ENCODE measurements at places on chromosomes 11 and 22. TPM values are rescaled to one million over a fixed set of nuclear protein-coding genes. Genes with fewer than 3 reads are reported as not detected.
A peak's percentile ranks its signal among the peaks of the same experiment; 100 is the strongest.

DNA sequence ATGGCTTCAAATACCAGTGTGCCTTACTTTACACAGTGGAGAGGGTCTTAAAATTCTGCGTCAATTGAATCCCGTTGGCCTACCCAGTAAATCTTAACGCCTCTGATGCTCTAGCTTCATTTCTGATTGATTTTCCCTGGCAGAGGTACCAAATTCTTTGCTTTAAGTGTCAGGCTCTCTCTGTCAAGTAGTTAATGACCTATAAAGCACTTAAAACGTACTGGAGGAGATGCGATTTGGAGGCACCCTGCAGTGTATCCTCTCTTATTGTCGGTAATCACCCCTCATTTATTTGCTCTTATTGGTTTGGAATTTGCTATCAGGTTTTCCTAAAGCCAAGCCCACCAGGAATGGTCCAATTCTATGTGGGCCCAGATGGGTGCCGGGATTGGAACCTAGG, 59.2 kb downstream of the NFAM1 start:
- DNase-seq, result no peak

DNA sequence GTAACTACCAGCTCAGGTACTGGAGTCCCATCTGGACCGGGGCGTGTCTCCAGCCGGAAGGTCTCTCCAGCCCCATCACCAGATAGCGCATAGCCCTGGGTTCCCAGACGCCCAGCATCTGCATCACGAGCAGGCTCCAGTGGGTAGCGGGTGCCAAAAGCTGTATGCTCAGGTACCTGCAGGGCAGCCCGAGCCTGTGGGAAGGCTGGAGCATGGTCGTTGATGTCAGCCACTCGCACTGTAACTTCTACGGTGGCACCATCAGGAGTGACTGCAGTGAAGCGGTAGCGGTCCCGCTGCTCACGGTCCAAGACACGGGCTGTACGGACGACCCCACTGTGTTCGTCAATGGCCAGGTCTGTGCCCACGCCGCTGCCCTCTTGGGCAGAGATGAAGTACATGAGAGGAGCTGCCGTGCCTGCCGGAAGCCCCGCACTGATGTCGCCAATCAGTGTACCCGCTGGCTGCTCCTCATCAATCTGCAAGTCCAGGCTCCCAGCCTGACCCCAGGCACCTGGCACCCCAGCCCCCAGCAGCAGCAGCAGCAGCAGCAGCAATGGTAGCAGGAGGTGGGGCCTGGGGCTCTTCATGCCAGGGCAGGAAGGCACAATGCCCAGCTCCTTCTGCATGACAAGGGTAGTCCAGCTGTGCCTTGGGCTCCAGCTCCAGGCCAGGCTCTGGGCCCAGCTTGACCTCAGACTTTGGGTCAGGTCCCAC, 14.5 kb downstream of the DCHS1 start:
- DNase-seq, result no peak

Gene VSTM5
- total RNA-seq, result 1.1 TPM

GRCh38 chr11:19441752-19442553, 201.2 kb upstream of the E2F8 start:
- no peak for DNase-seq

DNA sequence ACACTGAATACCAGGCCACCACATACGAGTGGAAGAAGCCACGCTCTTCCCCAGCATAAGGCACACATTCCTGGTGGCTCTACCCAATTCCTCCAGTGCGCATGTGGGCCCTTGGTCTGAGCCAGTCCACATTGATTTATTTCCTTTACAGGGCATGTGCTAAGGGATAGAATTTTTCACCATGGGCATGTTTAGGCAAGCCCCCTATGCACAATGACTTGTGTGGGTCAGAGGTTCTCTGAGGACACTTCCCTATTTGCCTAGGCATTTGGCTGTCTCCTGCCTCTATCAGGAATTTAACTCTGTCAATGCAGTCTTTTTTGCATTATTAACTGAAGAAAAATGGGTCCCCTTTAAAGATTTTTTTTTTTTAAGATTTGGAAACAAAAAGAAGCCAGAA, 718.1 kb downstream of the NTM start:
- no peak for DNase-seq

DNA sequence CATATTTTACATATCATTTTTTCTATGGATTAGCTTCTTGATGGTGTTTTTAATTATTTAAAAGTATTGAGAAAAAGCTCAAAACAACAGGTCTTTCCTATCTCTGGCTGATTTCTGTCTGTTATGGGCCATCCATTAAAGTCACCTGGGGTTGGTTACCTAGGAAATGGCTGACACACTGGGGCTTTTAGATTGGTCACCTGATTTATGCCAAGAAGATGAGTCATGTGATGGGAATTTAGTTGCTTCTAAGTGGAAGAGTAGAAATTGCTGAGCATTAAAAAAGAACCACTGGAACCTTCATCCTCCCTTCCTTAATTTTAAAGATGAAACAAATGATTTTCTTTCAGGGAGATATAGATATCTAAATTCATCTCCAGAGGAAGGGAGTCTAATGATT, 48.8 kb upstream of the LARGE1 start:
- no peak for DNase-seq

DNA sequence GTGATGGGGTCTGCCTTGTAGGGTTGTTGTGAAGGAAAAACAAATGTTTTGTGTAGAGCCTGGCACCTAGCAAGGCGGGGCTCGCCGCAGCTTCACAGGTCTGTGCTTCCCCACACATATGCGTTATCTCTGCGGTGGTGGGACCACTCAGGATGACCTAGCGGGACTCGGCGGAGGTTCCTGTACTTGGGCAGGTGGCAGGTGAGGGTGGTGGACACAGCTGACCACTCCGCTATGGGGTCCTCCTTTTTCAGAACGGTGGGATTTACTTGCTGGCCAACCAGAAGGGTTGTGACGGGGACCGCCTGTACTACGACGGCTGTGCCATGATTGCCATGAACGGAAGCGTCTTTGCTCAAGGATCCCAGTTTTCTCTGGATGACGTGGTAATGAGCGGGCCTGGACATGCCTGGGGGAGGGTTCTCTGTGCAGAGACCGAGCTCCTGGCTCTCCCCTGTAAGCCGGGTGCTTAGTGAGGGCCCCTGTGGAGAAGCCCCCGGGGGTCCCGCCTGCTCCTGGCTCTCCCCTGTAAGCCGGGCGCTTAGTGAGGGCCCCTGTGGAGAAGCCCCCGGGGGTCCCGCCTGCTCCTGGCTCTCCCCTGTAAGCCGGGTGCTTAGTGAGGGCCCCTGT, 21.3 kb downstream of the NADSYN1 start:
- DNase-seq, result no peak

Gene KCNJ11
- total RNA-seq, result 6.9 TPM

DNA sequence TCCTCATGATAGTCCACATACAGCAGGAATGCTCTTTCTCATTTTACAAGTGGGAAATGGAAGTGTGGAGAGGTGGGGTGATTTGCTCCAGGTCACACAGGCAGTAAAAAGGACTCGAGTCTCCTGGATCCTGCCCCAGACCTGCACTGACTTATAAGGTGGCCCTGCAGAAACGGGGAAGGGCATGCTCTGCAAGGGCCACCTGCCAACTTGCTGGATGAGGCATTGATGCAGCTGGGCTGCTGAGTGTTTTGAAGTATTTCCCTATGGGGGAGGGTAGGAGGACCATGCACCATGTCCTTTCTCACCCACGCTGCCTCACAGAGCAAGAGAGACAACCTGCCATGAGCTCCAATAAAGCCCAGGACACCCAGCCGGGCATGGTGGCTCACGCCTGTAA, 36.9 kb downstream of the OR6Q1 start:
- DNase-seq, result no peak

Gene WNT11
- total RNA-seq, result 7.9 TPM

Gene TBX1
- 1.6 TPM for total RNA-seq

Gene OR51S1
- not detected for total RNA-seq

GRCh38 chr11:27447288-27448183, 25.1 kb downstream of the LGR4 start:
- DNase-seq, result no peak

Gene OR51B4
- not detected for total RNA-seq

DNA sequence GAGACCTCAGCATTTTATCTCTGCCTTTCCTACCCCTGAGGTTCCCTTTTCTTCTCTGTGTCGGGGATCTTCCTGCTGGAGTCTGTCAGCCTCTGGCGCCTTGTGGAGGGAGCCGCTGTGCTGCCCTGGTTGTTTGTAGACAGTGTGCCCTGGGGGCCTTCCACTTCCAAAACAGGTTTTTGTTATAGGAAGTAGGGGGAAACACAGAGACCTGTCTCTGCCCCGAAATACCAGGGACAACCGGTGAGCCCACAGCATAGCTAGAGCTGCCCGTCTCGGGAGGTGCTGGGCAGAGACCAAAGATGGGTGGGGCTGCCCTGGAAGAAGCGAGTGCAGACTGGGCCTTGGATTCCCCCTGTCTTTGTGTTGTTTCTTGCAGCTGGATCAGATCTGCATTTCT, 8.0 kb downstream of the NCAPH2 start:
- DNase-seq, result no peak

DNA sequence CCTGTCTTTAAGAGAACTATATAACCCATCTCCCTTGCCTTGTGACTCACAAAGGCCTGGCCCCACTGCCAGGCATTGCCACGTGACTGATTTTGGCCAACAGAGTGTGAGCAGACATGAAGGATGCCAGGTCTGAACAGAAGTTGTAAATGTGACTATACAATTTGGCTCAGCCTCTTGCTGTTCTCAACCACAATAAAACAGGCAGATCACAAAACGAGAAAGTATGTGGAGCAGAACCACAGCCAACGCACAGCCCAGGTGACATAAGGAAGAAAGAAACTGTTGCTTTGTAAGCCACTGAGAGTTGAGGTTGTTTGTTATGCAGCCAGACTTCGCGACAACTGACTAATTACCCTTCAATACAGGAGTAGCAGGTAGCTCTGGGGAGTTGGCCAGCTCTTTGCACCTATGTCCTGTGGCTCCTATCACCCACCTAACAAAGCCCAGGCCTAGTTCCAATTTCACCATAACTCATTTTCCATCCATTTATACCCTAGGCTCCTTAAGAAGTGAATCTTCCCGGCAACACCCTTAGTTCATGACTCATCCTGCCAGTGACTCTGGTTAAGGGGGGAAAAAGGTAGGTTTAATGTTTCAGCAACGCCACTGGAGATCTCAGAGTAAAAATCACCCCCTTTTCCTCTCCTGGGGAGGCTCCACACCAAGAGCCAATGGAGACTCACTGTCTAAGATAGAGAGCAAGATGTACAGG, 53.7 kb downstream of the GALNT18 start:
- no peak for DNase-seq

- peak; percentile 90 for DNase-seq
These were observed 732 bp upstream of the SORL1 start for GRCh38 chr11:121451178-121451985.

Gene SOX6
- 7.8 TPM for total RNA-seq

- no peak for DNase-seq
These were observed 2.3 kb downstream of the PICALM start for GRCh38 chr11:86066657-86067008.

GRCh38 chr22:49629586-49630447, 197.9 kb downstream of the BRD1 start:
- DNase-seq, result no peak

Gene PANX3
- total RNA-seq, result not detected

Gene CRYBB3
- total RNA-seq, result 0.70 TPM

Gene PTGDR2
- 6.4 TPM for total RNA-seq

GRCh38 chr11:64876835-64877341, 1.5 kb downstream of the EHD1 start:
- peak; percentile 55 for DNase-seq

DNA sequence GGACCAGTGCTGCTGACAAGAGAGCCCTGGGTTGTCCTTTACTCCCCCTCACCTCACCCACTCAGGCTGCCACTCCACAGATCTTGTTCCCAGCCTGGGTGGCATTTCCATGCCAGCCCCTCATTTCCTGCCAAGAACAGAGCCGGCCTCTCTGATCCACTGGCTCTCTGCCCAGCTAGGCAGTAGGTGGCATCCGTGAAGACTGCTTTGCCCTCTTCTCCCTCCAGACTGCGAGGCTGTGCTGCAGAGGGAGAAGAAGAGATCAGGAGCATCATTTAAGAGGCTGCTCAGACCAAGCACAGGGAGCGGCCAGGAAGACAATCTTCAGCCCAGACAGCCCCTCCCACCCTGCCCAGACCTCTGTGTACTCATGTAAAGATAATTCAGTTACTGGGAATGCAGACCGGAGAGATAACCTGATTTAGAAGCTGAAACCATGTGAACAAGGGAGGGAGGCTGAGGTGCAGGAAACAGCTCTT, 126.9 kb upstream of the NCAM1 start:
- peak; percentile 49 for DNase-seq

GRCh38 chr11:73141309-73142127, 600 bp downstream of the FCHSD2 start:
- DNase-seq, result peak; percentile 62

GRCh38 chr22:27463121-27463660, 338.4 kb downstream of the MN1 start:
- no peak for DNase-seq

DNA sequence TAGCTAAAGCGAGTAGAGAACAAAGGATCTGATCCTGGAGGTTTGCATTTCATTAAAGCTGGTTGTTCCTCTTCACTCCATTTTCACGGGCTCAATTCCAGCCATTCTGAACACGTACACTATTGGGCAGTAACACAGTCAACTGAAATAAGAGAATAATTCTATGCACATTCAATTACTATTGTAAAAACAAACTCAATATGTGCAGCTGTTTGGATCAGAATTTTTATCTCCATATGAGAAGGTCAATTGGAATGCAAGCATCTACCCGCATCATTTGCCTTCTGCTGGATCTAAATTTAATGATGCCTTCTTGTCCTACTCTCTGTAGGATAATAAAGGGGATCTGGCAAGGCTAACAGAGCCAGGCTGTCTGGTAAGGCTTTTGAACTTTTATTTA, 562.8 kb upstream of the CCDC179 start:
- DNase-seq, result no peak

Gene ELFN2
- 0.20 TPM for total RNA-seq

- DNase-seq, result peak; percentile 28
These were observed 26.1 kb upstream of the RTL6 start for GRCh38 chr22:44523981-44524759.

Gene SAA2
- total RNA-seq, result 0.58 TPM

Gene ADORA2A
- 2.5 TPM for total RNA-seq

Gene C1QTNF4
- total RNA-seq, result 0.53 TPM

Gene OR52I2
- total RNA-seq, result not detected

All from left colon (tissue), 2 donors.